Activated T-helper 9 cell treated with anti-CD3 and anti-CD28 coated beads, Interleukin-2, amount 50 U/mL, for 16 hours (primary cell): ENCODE measurements at places on chromosomes 7 and 10.

GRCh38 chr7:116546916-116547315 lies 22.1 kb downstream of the CAV1 start:
- no peak for DNase-seq

DNA sequence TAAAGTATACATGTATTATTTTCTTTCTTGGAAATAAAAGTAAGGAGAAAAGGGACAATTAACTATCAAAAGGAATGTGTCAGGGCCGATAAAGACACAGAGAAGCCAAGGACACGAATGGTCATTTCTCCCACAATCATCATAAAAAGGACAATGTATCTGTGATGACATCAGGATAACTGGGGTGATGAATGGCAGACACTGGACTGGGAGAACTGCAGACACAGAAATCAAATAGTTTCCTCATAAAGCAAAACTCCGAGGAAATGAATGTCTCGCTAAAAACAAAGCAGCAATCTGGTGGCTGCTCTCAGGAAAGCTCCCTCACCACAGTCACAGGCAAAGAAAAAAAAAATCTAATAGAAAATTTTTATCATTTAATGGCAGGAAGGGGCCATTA lies 69.3 kb upstream of the NPY start:
- DNase-seq, result no peak

- DNase-seq, result no peak
Observed at GRCh38 chr10:47076949-47077361, 165.7 kb downstream of the PTPN20 start.

- no peak for DNase-seq
Observed at GRCh38 chr10:36171556-36171952, 529.5 kb upstream of the FZD8 start.

DNA sequence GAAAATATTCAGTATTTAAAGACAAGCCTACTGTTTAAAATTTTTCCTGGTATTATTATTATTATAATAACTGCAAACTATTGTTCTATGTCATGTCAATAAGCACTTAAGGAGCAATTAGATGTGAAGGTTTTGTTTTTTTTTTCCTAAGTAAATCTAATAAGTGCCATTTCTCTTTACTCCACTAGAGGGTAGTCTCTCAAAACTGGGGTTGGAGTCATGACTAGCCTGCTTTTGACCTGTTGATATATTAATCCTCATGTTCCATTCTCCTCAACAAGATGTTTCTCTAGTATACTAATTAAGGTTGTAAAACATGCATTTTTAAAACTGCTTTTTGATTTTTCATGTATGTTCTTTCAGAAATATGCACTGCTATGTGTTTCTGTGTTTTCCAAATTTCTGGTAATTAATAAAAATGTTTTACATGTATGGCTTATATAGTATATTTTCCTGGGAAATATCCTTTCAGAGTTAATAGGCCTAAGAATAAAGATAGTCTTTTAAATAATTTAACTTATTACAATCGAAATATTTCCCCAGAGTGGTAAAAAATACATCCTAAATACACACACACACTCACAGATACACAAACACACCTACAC lies 1.0 kb upstream of the LRRN3 start:
- DNase-seq, result no peak

GRCh38 chr10:128217136-128217535 lies 90.9 kb upstream of the MKI67 start:
- DNase-seq, result no peak

DNA sequence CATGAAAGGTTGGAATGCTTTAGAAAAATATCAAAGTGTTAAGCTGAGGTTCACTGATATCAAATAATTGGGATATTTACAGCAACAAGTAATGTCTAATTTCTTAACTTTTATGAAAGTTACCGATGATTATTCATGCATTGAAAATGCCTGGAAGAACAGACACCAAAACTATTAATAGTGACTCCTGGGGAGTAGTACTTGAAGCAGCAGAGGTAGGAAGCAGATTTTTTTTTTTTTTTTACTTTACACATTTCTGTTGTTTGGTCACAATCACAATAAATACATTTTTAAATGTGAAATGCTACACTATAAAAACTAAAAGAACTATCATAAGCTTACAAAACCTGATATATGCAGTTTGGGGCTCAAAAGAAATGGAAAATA lies 70.5 kb upstream of the FGL2 start:
- no peak for DNase-seq

- no peak for DNase-seq
Observed at GRCh38 chr7:127927348-127927696, 103.9 kb downstream of the LRRC4 start.

DNA sequence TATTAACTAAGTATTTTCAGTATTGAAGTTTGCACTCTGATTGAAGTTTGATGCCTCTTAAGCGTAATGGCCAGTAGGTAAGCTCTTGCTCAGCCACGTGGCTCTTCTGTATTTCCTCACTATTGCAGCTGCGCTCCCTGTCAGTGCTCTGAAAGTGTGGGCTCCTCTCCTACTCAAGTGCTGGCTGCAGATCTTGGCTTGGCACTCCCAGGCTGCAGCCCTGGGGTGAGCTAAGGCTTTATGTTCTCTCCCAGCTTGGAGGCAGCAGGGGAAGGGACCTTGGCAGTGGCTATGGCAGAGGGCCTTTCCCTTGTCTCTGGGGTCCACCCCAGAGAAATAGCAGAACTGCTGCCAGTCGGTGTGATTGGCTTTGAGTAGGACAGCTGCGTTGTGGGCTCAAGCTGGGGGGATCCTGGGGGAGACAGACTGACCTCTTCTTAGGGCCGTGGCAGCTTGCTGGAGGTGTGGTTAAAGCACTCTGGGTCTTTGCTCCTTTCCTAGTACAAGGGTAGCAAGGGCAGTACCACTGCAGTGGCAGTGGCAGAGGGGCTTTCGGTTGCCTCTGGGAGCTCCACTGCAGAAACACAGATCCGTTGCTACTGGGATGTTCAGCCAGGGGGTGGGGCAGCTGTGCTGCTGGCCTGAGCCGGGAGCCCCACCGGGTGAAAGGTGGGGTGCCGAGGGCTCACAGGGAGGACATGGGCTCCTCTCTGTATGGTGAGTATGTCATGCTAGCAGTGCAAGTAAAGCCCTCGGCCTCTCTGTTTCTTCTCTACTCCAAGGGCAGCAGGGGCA lies 100.5 kb downstream of the GLCCI1 start:
- no peak for DNase-seq

GRCh38 chr7:151087245-151088018 lies 1.2 kb downstream of the AGAP3 start:
- DNase-seq, result peak; percentile 26

DNA sequence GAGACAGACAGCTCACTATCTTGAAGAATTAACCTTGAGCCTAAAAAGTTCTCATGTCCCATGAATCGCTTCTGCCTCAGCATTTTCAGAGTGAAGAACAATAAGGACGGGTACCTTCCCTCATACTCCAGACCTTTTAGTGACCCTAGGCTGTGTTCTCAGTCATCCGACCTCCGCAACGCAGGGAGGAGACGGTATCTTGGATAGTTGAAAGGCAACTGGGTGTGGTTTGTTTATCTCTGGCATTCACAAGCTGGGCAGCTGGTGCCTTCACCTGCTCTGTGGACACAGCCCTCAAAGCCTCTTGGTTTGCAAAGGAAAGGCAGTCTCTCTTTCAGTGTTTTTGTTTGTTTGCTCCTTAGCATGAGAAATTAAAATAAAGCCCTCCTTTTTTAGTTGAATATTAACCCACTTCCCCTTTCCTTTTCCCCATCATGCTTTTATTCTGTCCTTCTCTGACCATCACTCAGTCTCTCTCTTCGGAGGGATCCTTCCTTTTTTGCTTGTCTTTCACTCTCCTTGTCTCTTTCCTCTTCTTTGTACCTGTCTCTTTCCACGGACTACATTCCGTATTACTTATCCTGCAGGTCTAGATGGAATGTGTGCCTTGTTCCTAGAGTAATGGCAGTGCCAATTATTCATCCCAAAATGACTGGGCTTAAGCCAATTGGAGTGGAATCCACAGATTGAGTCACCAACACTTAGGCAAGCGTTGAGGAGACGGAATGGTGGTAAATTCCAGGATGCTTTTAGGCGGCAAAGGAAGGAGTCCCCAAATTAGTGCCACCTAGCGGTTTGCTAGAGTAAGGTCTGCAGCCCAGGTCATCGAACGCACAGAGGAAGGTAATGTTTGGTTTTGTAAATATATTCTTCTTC lies 45.8 kb downstream of the PRR15 start:
- no peak for DNase-seq

- no peak for DNase-seq
Observed at GRCh38 chr7:148209643-148210190, 380.8 kb upstream of the C7orf33 start.

DNA sequence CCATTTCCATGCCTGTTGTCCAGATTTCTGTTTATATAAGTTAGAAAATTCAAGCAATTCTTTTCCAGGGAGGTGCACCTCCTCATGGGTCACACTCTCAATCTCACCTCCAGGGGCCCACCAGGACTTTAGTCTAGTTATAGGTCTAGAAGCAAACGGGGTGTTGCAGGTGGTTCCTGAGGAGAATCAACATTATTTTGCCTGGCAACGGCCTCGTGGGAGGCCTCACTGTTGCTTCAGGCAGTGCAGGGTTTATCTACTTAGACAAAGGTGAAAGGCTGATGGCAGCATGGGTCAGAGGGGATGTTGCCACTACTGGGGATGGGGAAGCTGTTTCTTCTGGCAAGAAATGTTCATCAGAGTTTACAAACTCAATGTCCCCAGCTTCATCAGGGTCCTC lies 56.7 kb upstream of the LRRC18 start:
- DNase-seq, result no peak

- DNase-seq, result no peak
Observed at GRCh38 chr10:35413985-35414861, 77.9 kb downstream of the CCNY start.

- no peak for DNase-seq
Observed at GRCh38 chr10:3858051-3858845, 73.2 kb upstream of the KLF6 start.

DNA sequence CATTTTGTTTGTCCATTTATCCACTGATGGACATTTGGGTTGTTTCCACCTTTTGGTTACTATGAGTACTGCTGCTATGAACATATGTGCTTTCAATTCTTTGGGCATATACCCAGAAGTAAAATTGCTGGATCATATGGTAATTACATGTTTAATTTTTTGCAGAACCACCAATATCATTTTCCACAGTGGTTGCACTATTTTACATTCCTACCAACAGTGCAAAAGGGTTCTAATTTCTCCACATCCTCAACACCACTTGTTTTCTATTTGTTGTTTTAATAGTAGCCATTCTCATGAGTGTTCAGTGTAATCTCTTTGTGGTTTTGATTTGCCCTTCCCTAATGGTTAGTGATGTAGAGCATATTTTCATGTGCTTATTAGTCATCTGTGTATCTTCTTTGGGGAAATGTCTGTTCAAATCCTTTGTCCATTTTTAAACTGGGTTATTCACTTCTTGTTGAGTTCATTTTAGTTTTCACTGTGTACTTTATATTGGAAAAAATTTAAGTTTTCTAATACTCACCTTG lies 101.9 kb downstream of the HIBADH start:
- DNase-seq, result no peak

GRCh38 chr7:372932-373791 lies 83.2 kb downstream of the FOXL3 start:
- DNase-seq, result no peak

- no peak for DNase-seq
Observed at GRCh38 chr7:104153287-104153686, 54.5 kb downstream of the ORC5 start.

- no peak for DNase-seq
Observed at GRCh38 chr7:99605527-99605926, 7.5 kb downstream of the TMEM225B start.

- no peak for DNase-seq
Observed at GRCh38 chr7:51214098-51214497, 102.5 kb downstream of the COBL start.

GRCh38 chr7:44461387-44461786 lies 29.1 kb downstream of the NUDCD3 start:
- DNase-seq, result no peak

- DNase-seq, result no peak
Observed at GRCh38 chr10:90775351-90776028, 82.3 kb downstream of the HTR7 start.

DNA sequence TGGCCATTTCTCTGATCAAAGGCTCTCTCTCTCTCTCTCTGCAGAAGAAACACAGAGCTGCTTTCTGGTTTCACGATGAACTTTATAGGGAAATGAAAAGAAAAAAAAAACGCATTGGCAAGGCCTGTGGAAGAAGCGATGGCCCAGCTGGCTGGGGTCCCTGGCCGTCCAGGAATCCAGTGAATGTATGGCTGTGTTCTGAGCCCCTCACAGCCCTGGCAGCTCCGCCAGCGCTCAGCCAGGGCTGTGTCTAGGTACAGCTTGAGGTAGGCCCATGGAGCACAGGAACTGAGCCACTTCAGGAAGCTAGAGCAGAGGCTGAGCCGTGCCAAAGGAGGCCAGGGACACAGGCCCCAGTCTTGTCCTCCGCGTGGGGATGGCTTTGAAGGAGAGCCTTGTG lies 13.1 kb upstream of the UCMA start:
- no peak for DNase-seq

DNA sequence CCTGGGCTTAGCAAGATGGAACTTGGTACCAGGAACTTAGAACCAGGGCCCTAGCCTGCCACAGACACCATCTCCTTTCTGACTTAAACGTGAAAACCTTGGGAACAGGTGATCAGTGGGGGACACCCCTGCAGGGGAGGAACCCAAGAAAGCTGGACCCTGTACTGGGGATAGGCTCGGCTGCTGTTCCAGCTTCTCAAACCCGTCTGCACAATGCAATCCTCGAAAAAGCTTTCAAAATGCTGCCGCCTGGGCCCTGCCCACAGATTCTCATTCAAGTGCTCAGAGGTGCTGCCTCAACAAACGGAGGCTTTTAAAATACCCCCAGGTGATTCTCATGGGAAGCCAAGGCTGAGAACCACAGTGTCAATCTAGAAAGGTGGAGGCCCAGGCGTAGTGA lies 169.7 kb downstream of the ARHGAP21 start:
- DNase-seq, result no peak

GRCh38 chr7:2687881-2688318 lies at the start of gene AMZ1:
Gene AMZ1 (plus strand): TSS chr7:2688202. CDS start chr7:2700452, 12,250 bp downstream.
- DNase-seq, result no peak

DNA sequence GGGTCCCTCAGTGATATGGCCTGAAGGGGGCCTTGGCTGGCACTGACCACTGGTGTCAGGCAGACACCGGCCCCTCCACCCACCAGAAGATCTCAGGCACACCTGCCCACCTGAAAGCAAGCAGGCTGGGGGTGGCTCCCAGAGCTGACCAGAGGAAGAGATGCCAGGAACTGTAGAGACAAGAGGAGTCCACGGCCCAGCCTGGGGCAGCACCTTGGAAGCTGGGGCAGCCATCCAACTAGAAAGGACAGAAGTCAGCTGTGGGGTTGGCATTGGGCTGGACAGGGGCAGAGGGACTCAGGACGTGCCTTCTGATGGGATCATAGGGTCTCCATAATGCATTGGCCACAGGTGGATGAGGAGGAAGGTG lies 144.3 kb downstream of the ZNF248 start:
- DNase-seq, result no peak
